ENCODE measurements at places on chromosomes 16 and 17.

DNA sequence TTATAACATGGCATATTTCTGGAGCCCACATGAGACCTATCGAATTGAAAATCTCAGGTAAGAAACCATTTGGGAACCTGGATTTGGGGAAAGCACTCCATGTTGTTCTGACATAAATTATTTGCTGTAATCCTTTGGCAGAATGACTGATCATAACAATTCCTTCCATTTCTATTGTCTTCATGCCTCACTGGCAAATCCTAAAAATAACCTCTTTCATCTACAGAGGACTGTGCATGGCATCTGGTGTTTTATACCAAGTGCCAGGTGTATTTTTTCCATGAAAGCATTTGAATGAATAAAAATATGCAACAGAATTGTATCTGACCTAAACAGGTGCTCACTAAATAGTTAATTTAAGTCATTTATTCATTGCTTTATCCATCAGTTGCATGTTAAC is 33.7 kb upstream of the COQ7 start:
- DNase-seq: no peak

- no peak for DNase-seq
Measured at GRCh38 chr17:39666231-39666600, 1.1 kb downstream of the TCAP start.

DNA sequence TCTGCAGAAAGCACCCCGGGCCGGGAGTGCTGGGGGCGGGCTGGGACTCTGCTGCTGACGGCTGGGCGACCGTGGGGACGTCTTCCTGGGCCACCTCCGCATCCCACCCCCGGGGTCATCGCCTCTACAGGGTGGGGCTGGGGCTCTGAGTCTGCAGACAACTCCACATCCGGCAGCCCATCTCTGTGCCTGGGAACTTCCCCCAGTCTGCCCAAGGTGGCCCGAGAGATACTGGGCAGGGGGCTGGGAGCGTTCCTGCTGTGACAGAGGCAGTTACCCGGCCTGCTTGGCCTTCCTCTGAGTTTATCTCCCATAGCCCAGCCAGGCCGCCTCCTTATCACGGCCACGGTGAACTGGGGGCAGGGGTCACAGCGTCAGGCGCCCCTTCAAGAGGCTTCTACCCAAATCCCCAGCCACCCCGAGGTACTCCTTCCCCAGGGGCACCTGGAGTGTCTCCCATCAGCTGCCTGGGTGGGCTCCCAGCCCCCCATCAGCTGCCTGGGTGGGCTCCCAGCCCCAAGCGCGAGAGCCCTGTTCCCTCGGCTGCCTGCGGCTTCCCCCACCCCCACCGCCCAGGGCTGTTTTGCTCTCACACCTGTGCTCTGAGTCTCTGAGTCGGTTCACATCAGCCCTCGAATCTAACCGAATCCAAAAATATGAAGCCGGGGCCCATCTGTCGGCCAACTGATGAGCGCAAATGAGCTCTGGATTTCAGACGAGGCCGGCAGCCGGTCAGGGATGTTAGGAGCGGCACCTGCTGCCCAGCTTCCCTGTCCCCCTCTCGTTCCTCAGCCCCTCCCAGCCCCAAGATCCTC is 15.6 kb upstream of the CBFA2T3 start:
- no peak for DNase-seq

- no peak for DNase-seq
Measured at GRCh38 chr17:10881959-10882358, 44.1 kb upstream of the PIRT start.

DNA sequence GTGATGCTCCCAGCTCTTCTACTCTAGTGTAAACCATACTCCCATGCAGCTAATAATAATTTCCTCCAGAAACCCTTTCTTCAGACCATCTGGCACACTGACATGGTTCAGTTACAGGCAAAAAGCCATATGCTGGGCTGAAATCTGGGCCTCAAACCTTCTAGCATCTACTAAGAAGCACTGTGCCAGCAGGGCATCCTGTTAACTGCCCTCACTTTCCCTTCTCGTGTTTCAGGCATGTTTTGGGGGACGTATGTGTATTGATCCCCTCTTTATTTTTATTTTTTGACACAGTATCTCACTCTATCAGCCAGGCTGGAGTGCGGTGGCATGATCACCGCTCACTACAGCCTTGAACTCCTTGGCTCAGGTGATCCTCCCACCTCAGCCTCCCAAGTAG is 33.3 kb downstream of the STAT5A start:
- DNase-seq: no peak

- DNase-seq: no peak
Measured at GRCh38 chr17:9571201-9571600, 4.4 kb downstream of the STX8 start.

- no peak for DNase-seq
Measured at GRCh38 chr16:63890081-63890480, 1231.8 kb downstream of the CDH11 start.

DNA sequence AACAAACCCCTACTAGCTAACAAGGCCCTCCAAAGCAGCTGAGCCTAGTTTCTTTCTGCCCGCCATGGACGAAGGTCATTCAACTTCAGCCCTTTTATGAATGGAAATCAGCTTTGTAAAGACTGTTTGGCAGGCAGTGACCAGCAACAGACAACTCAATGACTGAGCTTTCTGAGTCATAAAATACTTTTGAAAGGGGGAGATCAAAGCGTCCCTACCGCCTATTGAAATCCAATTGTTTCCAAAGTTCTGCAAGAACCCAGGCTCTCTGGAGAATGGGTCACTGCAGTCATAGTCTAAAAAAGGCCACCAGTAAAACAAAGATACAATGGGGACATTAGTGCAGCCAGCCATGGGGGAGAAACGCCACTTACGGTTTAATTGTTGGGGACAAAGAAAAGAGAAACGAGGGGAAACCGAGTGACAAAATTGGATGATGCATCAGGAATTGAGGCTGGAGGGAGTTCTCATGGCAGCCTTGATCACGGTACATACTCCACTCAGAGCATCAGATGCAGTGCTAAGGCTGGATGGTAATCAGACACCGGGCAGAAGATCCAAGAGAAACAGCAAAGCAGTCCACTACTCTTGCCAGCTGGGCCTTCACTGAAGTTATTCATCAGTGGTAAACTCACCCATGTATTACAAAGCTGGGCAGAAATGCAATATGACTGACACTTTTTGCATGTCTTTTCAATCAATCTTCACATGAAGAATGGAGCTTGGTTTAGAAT is 9.8 kb downstream of the ADAMTS18 start:
- DNase-seq: no peak

- DNase-seq: no peak
Measured at GRCh38 chr17:75048249-75048878, 1.3 kb downstream of the KCTD2 start.

- peak; percentile 82 for DNase-seq
Measured at GRCh38 chr16:19804538-19805323, 79.9 kb downstream of the GPRC5B start.

- DNase-seq: no peak
Measured at GRCh38 chr17:82118815-82119380, 20.9 kb upstream of the FASN start.

DNA sequence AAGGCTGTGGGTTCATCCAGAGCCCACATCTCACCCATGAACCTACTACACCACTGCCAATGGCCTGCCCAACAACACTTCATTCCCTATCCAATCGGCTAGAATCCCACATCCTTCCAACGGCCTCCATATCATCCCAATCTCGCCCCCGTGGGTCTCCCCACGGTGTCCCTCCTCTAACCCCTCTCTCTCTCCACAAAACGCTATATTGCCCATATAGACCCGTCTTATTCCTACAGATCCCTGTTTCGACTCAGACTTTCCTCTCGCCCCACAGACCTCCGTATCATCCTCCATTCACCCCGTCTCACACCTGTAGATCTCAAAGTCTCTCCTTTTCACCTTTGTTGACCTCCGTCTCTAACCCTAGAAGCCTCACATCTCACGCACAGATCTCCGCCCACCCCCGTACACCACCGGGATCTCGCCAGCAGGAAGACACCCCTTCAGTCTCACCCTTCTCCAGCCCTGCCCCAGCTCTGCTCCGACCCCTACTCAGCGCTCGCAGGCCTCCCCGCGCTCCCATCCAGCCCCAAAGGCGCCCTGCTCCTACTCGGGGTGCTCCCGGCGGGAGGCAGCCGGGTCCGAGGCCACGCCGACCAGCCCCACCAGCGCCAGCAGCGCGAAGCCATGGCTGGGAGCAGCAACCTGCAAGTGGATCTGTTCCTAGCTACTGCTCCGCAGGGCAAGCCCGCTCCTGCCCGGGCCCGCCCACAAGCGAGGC is at the start of gene FDXR:
TSS of gene FDXR (minus strand) at position 682 of the 724 bp plus-strand sequence. CDS start at position 632, 50 bp downstream.
- no peak for DNase-seq

GRCh38 chr16:51867386-51868065 is 679.4 kb downstream of the TOX3 start:
- DNase-seq: no peak

DNA sequence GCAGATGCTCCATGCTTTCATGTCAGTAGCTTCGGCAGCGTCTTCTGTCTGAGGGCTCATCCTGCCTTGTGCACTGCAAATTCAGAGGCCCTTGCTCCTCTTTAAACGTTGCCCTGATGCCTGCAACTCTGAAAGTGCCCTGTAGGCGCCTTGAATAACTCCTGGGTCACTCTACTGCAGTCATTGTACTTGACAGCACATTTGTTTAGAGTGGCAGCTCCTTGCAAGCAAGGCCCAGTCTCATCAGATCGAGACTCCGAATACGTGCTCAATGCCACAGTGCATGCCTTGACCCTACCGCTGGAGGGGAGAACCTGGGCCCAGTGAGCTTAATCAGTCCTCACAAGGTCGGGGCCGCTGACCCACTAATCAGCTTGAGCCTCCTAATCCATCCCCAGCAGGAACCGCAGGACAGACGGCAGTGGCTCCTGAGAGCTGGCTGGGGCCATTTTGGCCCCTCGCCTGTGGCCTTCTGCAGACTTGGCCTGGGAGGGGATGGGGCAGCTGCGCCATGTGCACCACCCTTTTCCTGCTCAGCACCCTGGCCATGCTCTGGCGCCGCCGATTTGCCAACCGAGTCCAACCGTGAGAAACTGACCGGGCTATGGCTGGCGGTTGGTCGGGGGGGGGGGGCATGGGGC is at the start of gene PRCD:
TSS of gene PRCD (plus strand) at position 414 of the 641 bp plus-strand sequence. CDS start at position 512, 98 bp downstream.
- no peak for DNase-seq

DNA sequence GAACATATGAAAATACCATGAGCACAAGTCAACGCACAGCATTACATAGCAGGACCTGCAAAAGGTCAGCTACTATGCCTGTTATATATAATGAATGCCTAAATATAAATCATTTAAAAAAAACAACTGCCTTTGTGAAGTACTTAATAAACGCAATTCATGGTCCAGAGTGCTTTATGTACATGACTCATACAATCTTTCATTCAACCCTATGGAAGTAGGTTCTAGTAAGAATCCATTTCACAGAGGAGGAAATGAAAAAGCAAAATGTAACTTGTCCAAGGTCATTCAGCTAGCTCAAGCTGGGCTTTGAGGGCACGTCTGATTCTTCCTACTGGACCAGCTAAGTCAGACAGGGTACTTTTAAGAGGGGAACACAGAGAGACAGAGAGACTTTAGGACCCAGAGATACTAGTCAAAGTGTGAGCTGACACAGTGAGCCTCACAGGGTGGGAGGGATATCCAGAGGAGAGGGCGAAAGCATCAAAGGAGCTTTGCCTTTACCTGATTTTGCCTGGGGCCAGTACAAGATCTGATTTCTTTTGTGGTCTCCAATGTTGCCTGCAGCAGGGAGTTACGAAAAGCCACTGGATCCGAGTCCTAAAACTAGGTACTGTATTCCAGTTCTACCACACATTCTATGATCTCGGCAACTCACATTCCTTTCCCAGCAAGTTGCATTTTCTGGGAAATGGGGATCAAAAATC is 83.4 kb upstream of the ZFHX3 start:
- no peak for DNase-seq

DNA sequence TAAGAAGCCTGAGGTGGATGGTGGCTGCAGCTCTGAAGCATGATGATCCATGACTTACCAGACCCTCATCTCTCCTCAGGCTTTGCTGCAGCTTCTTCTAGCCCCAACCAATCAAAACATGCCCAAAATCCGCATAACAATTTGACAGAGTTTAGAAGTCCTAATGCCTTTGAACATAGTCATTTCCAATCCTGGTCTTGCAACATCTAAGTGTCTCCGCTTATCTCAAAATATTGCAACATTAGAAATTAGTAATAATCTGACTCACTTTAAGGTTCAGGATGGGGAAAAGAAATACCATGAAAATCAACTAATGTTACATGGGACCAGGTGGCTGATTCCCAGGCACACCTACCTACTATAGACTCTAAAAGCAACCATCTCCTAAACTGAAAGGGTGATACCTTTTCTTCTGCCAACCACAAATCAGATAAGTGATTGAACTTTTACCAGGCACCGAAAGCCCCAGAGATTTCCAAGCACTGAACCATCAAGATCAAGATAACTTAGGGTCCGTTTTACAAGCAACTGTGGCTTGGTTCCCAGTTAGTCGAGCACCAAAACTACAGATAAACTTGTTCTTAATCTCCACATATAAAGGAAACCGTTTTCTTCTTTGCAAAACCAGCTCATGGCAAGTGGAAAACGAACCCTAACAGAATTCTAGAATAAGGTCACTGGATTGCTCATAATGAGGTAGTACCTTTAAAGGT is 14.0 kb downstream of the ERN1 start:
- no peak for DNase-seq

GRCh38 chr17:45833920-45834319 is 10.8 kb upstream of the SPPL2C start:
- DNase-seq: no peak

DNA sequence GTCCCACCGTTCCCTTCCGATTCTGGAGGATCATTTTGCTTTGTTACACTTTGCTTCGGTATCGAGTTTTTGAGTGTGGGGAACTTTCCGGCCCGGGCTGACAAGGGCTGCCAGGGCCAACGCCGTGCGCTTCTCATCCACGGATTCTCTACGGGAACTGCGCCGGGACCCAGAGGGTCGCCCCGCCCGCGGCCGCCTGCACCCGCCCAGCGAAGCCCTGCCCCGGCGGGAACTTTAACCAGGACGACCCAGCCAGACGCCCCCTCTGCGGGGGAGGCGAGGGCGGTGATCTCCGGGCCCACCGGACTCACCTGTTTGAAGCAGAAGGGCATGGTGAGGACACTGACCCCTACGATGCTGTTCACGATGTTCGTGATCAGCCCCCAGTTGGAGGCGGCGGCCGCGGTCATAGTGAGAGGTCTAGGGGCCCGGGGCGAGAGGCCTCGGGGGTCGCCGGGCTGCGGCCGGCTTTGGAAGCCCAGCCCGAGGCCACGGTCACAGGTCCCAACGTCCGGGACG is 536 bp downstream of the SLC38A10 start:
- DNase-seq: peak; percentile 46
